Activated CD4-positive, alpha-beta T cell treated with anti-CD3 and anti-CD28 coated beads, Interleukin-2, amount 50 U/mL, for 4 hours (primary cell): ENCODE measurements at places on chromosomes 1 and 21.

- no peak for DNase-seq
Measured at GRCh38 chr21:36538761-36539160, 58.8 kb upstream of the CLDN14 start.

- no peak for DNase-seq
Measured at GRCh38 chr1:97350662-97351061, 570.2 kb downstream of the DPYD start.

GRCh38 chr1:217275655-217276398, 355.1 kb downstream of the GPATCH2 start:
- DNase-seq = no peak

- no peak for DNase-seq
Measured at GRCh38 chr1:229381234-229381633, 38.4 kb upstream of the CCSAP start.

- no peak for DNase-seq
Measured at GRCh38 chr1:235002706-235003300, 125.8 kb downstream of the TOMM20 start.

GRCh38 chr1:44355582-44356305, 687 bp upstream of the ERI3 start:
- no peak for DNase-seq

GRCh38 chr1:154857441-154858215, 12.5 kb downstream of the KCNN3 start:
- DNase-seq = no peak

- DNase-seq = no peak
Measured at GRCh38 chr1:3772715-3773571, at the start of gene SMIM1. SMIM1 (plus strand) TSS chr1:3772749; CDS start chr1:3775374, 2,625 bp downstream.
